Right cardiac atrium (tissue), 5 donors: ENCODE measurements at places on chromosomes 5 and 9.

- no peak for DNase-seq
Observed at GRCh38 chr5:132019857-132020555, 8.5 kb upstream of the ACSL6 start.

GRCh38 chr5:151703227-151703626 lies 16.5 kb upstream of the SPARC start:
- no peak for DNase-seq

GRCh38 chr5:117691081-117691870 lies 1116.7 kb upstream of the SEMA6A start:
- no peak for DNase-seq

- no peak for DNase-seq
Observed at GRCh38 chr5:142326480-142326938, 1.7 kb upstream of the SPRY4 start.

DNA sequence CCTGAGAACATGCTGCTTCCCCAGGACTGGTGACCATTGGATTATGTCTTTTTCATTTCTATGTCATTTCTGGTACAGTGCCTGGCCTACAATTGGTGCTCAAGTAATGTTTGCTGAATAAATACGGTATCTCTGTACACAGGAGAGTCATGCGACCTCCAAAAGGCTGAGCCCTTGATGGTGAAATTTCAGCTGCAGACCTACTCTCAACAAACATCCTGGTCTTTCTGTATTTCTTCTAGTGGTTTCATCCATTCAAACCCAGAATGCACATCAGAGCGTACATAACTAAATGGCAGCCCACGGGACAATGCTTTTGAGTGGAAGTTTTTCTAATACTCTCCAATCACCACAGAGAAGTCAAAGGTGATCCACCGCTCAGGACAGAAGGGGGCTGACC lies 62.6 kb upstream of the RPS23 start:
- no peak for DNase-seq

DNA sequence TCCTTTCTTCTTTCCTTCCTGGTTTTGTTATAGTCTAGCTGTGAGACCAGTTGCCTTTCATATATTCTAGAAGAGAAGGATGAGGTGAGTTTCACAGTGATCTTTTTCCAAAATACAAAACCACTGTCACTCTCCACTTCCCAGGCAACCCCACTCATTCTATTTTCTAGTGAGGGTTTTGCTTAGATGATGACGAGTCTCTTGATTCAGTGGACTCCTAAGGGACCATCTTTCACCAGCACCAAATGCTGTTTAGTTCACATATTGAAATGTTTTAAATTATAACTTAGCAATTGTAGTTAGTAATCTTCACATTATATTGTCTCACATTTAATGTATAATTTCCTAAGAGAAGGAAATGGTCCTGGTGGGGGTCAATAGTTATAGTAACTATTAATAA lies 25.2 kb downstream of the PIK3R1 start:
- DNase-seq, result no peak

DNA sequence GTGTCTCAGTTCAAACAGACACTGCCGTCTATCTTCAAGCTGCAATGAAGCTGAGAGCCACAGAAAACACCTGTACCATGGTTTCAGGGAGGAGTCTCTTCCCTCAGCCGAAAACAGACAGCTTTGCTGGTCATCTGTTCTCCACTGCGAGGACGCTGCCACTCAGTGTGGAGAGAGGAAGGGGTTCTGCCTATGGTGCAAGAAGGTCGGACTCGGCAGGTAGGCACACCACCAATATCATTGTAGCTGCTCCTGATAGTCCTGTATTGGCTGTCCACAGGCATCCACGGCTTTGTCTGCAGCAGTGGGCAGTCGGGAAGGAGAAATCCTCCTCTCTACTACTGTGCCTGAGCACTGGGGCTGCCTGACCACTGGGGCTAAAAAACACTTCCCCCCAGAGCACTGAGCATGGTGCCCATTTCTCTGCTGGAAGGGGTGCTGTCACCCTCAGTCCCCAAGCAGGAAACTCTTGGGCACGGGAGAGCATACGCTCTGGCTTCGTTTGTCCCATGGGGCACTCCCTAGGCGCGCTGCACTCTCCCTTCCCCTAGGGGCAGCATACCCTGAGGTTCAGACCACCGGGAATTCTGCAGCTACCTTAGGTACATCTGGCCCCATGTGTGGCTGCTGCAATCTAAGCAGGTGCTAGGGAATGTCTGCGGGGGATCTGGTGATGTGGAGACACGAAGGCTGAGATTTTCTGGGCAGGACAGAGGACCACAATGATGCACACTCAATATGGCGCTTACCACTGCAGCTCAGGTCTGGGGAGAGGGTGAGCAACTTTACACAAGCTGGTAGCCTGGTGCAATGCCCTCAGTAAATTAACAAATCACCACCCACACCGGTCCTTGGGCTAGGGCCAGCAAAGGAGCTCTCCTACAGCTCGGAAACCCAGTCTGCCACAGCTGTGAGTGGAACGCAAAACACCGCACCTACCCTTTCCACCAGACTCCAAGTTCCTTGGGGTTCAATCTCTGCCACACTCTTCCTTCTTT lies 880.9 kb upstream of the SEMA6A start:
- DNase-seq, result peak; percentile 32

- no peak for DNase-seq
Observed at GRCh38 chr9:72826996-72827949, 125.6 kb downstream of the ALDH1A1 start.

DNA sequence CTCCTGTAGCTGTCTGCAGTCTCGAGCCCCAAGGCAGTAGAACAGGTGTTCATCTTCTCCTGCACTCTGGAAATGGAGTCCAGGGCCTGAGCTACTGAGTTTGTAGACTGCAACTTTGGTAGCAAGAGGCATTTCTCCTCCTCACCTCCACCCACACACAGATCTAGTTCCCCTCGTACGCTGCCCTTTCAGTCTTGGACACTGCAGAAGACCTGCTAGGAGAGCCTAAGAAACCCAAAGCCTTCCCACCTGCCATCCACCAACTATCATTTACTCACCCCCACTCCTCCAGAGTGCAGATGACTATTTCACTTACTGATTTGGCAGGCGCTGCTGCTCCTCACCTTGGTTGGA lies 59.0 kb downstream of the KCNIP1 start:
- DNase-seq, result no peak

GRCh38 chr5:122322801-122323548 lies 10.9 kb downstream of the SNCAIP start:
- no peak for DNase-seq

- no peak for DNase-seq
Observed at GRCh38 chr5:74468421-74468820, 172.1 kb downstream of the ENC1 start.

DNA sequence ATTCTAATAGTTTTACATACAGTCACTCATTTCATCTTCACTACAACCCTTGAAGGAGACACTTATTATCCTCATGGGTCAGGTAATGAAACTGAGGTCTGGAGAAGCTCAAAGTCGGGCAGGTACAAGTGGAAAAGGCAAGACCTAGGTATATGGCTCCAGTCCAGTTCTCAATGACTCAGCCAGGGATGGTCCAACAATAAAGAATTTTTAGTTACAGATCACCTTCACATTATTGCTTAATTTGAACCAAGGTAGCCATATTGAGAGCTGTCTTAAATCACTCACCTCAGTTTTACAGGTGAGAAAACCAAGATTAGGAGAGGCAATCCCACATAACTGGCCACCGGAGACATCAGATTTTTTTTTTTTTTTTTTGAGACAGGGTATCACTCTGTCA lies 55.4 kb downstream of the PTPN3 start:
- no peak for DNase-seq

- no peak for DNase-seq
Observed at GRCh38 chr5:10635257-10635866, 71.5 kb downstream of the ANKRD33B start.

GRCh38 chr9:82337351-82337750 lies 348.8 kb downstream of the SPATA31D1 start:
- no peak for DNase-seq

DNA sequence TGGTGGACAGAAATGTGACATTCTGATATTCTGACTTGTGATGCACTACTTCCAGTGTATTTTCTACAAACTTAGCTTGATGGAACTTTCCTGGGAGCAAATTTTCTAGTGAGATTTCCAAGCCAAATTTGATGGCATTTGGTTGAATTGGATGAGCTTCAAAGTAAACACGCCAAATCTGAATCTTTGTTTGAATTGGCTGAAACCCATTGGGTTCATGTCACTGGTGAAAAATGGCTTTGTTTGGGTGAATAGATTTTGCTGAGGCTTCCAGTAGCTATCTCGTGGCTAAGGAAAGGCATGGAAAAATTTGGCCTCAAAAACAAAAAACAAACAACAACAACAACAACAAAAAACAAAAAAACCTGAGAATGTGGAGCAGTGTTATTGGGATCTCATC lies 271.1 kb upstream of the RPS23 start:
- DNase-seq, result no peak

DNA sequence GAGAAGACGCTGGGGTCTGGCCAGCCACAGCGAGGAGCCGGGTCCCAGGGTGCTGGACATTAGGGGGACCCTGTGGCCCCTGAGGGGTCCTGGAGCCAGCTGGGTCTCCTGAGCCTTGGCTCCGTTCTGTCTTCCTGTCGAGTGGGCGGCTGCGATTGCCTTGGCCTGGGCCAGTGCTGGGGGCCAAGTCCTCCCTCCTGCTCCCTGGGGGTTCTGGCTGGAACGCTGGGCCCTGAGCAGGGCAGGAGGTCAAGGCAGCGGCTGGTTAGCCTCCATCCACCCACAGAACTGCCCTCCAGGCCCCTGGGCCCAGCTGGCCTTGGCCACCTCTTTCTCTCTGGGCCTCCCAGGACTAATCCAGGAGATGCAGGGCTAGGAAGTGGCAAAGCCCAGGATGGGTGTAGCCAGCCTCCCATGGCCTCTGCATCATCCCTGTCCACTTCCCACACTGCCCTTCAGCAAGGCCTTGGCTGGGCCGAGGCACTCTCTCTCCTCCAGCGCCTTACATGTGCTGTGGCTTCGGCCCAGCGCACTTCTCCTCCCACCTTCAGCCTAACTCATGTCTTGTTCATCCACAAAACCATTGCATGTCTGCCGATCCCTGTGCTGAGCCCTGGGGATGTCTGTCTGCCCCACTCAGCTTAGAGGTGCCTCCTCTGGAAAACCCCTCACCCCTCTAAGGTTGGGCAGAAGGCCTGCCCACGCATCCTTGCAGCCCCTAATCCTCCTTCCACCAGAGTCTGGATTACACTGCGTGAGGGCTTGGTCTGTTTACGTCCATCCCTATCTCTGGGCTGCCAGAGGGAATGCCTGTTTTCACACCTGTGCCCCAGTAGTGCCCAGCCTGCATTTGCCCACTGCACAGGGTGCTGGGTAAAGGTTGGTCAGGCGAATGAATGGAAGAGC lies 5.0 kb downstream of the LAMC3 start:
- DNase-seq, result no peak

GRCh38 chr5:43693411-43693810 lies 90.4 kb downstream of the NNT start:
- DNase-seq, result no peak

DNA sequence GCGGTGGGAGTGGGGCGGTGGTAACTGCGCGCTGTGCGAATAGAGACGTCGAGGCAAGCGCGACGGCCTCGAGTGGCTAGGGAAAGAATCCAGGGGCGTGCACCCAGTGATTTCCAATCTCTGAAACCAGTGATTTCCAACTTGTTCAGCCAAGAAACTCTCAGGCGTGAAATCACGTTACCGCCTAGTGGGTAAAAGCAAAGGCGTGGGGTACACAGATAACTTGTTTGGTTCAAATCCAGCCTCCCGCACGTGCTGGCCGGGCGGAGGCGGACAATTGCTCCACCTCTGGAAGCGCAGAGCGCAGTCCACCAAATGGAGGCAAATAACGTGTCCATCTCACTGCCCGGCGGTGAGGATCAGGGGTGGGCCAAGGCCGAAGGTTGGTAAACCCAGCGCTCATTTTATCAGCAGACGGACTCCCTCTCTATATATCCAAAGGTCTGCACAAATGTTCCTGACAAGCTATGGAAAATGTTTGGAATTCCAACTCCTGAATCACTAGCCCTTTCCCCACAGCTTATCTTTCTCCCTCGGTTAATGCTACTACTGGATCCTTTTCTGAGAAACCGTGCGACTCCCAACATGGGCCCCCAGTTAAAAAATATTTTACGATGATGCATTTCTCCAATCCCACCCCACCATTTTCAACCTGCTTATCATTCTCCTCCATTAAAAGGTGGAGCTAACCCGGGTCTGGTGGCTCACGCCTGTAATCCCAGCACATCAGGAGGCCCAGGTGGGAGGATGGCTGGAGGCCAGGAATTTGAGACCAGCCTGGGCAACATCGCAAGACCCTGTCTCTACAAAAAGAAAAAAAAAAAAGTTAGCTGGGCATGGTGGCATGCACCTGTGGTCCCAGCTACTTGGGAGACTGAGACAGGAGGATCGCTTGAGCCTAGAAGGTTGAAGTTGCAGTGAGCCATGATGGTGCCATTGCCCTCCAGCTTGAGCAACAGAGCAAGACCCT lies 950 bp upstream of the FNBP1 start:
- DNase-seq, result peak; percentile 80
